Astrocyte of the spinal cord (primary cell): ENCODE measurements at places on chromosomes 6 and 20.

DNA sequence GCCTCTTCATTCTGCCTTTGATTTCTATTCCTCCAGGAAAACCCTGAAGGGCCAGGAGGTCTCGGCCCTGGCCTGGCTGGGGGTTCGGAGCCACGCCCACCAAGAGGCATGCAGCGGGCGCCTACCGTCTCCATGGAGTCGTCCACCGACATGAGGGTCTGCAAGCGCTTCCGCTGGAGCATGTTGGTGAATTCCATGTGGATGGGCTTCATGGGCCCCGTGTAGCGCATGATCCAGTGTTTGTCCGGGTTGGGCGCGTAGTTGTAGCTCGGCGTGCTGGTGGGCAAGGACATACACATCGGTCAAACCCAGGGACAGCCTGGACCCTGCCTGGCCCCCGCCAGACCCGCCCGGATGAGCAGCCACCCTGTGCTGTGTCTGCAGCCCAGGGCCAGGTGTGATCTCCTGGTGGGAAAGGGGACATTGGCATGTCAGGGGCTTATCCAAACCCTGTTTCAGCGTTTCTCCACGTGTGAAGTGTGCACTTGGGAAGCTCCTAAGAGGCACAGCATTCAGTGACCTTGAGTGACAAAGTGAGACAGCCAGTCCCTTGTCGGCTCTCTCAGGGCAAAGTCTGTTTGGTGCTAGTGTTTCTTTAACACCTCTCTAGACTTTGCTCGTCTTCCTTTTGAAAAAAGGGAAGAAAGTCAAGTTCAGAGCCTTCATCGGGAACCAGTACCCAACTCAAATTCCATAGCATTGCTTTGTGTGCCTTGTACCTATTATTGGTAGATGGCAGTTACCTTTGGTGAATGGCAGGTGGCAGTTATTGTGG, 100.8 kb downstream of the SULF2 start:
- DNase-seq: no peak

DNA sequence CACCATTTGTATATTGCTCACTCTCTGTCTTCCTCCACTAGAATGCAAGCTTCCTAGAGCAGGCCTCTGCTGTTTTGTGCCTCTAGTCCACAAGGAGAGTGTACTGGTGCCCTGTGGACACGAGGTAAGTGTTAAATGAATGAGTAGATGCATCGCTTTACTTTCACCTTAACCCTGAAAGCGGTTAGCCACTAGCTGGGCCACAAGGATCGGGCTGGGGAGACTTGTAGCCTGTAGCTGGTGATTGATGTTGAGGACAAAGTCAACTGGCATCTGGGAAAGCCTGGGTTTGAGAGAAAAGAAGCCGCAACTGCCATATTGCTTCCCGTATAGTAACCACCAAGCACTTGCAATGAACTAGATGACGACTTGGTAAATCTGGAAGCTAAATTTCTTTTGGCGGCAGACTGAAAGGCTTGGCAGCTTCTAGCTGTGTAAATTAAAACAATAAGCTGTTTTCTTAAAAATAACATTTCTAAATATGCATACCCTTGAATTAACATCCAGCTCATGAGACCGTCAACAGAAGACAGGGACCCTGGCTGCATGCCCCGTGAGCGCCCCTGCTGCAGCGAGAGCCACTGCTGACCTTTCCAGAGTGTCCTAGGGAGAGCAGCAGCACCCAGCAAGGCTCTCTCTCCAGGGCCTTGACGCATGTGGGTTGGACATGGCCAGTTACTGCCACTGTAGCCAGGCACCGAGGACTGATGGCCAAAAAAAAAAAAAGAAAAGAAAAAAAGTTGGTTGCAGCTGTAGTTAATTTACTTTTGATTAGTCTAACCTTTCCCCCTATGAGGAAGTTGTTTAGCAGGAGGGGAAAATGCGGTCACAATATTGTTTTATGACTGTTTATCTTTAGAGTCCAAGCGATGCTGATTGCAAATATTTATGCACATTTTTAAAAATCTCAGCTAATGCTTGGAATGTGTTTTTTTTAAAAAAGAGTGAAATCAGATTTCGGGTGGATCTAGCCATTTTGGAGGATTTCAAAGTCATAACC, 315.1 kb downstream of the TFAP2C start:
- no peak for DNase-seq

DNA sequence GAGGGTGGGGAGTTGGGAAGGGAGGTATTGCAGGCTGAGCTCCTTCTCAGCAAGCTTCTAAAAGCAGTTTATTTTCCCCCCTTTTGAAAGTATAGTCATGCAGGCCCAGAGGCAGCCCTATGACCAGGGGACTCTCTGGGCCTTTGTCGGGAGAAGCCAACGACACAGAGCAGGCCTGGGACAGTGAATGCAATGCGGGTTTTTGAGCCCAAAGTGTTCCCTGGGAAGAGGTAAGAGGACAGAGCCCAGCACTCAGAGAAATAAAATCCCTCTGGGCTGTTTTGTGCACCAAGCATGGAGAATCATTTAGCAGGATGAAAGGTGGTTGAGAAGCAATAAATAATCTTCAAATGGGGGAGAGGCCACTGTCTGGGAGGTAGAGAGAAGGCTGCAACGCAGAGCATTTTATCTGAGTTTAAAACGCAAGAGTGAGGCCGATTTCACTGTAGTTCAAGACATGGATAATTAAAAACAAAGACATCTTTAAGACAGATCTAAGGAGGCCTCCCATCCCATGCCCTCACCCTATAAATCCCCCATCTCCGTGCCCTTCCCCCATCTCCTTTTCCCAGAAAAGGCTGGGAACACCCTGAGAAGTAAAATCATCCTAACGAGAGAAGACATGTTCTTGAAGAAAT, 237.5 kb downstream of the CDC5L start:
- DNase-seq: no peak

GRCh38 chr6:139373928-139374356, 506 bp downstream of the CITED2 start:
- no peak for DNase-seq

GRCh38 chr6:137995371-137995770, 111.8 kb downstream of the PERP start:
- no peak for DNase-seq

DNA sequence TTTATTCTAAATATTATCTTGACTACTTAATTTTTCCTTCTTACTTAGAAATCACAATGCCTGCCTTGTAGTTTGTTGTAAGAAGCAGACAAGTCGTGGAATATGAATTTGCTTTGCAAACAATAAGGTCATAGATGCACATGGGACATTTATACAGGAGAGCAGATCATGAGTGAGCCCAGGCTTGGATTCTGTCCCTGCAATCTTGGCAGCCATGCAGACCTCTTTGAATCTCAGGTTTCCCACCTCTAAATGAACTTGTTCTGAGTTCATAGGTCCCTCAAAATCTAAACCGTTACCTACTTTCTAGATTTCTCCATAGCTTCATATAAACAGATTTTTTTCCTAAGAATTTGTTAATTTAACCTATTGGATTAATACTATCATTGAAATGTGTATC, 19.5 kb downstream of the KIAA0408 start:
- DNase-seq: no peak
